ENCODE measurements at places on chromosomes 1 and 21.

- no peak for DNase-seq
Observed at GRCh38 chr1:167438171-167439138, 79.9 kb downstream of the CD247 start.

DNA sequence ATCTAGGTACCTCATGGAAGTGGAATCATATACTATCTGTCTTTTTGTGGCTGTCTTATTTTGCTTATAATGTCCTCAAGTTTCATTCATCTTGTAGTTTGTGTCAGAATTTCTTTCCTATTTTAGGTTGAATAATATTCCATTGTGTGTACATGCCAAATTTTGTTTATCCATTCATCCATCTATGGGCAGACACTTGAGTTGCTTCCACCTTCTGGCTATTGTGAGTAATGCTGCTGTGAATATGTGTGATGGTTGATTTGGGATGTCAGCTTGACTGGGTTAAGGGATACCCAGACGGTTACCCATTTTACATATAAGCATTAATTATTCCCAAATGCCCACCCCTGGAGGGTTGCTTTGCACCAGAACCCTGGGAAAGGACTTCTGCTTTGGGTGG, 477.5 kb downstream of the PTPRU start:
- DNase-seq: no peak

- DNase-seq: no peak
Observed at GRCh38 chr1:23483321-23484252, at the start of gene ASAP3. TSS of gene ASAP3 (minus strand) at chr1:23484179. CDS start at chr1:23484133, 46 bp downstream.

- DNase-seq: no peak
Observed at GRCh38 chr1:99551812-99552614, 93.9 kb upstream of the PALMD start.

DNA sequence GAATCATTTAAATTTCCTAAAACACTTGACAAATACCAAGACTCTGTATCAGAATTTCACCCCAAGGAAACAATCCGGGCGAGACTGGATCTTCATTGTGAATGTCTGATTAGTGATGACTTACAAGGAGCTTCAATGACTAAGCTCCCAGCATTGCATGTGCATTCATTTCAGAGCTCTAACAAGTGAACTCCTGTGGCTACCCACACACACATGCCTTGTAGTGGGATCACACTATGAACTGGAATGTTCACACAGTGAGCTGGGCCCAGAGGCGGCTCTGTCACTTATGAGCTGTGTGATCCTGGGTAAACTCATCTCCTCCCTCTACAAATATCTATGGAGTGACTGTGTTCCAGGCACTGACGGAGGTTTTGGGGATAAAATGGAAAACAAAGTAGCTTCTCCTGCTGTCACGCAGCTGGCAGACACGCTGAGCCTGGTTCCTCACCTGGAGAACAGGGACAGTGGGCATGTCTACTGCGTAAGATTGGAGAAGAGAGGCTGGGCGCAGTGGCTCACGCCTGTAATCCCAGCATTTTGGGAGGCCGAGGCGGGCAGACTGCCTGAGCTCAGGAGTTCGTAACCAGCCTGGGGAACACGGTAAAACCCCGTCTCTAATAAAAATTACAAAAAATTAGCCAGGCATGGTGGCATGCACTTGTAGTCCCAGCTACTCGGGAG, 56.9 kb downstream of the CLSTN1 start:
- DNase-seq: no peak

DNA sequence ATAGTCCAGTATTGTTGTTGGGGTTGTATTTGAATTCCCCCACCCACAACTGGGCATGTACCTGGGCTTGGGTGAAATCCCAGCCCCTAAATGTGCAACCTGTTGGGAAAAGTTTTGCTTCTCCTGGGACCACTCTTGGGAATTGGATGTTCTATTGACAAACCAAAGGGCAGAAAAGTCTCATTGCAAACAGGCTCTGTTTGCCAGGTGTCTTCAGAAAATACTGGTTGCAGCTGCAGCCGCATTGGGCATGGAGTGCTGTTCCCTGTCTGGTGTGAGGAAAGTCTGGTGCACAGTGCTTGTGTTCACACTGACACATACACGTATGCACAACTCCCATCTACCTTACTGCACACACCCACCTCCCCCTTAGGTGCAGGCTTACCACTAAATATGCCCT, 12.1 kb downstream of the PTPRU start:
- DNase-seq: no peak

GRCh38 chr21:46144464-46145070, 10.8 kb downstream of the FTCD start:
- no peak for DNase-seq

- no peak for DNase-seq
Observed at GRCh38 chr1:7536891-7537591, 234.1 kb upstream of the VAMP3 start.

- no peak for DNase-seq
Observed at GRCh38 chr1:62723883-62724282, 35.7 kb upstream of the DOCK7 start.

GRCh38 chr1:221458447-221459156, 283.3 kb downstream of the DUSP10 start:
- DNase-seq: no peak

GRCh38 chr1:12460911-12461621, 156.9 kb downstream of the DHRS3 start:
- DNase-seq: no peak

DNA sequence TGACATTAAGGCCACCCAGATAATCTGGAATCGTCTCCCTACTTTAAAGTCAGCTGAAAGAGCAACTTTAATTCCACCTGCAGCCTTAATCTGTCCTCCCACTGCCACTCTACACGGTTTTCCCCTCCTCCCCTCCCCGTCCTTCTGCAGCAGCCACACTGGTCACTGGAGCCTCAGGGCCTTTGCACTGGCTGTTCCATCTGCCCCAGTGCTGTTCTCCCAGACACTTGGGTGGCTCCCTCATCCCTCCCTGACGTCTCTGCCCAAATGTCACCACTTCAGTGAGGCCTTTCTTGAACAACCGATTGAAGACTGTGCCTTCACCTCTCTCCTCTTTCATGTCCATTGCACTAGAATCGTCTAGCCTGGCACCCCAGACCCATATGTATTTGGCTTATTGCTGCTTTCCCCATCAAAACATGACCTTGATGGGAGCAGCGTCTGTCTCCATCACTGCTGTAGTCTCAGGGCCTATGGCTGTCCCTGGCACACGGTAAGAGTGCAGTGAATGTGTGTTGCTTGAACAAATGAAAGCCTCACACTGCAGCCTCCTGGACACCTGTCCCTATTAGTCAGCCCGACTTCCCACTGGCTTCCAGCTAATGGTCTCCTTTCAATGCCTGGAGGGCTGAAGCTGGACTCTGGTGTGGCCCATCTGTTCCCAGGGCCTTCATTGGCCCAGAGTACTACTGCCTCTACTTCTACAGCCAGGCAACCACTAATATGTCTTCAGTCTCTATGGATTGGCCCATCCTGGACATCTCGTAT, 10.6 kb upstream of the PRDM16 start:
- no peak for DNase-seq

DNA sequence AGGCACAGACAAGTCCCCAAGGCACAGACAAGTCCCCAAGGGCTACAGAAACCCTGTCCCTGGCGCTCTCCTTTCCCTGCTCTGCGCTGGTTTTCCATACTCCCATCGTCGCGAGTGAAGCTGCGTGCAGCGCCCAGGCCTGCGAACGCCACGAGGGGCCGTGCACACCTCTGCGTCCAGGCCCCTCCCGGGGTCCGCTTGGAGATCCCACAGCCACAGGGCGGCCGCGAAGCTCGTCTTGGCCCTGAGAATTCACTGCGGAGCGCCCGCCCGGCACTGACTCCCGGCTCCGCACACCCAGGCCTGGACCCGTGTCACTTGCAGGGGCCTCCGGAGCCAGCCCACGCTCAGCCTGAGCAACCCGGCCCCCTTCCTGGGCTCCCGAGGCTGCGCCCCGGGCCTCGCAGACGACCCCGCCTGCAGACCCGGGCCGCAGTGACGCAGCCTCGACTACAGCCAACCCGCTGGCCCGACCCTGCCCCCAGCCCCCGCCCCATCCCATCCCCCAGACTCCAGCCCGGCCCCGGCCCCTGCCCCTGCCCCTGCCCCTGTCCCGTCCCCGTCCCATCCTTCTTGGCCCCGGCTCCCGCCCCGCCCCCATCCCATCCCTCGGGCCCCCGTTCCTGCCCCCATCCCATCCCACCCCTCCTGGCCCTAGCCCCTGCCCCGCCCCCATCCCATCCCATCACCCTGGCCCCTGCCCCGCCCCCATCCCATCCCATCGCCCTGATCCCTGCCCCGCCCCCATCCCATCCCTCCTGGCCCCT, 841 bp downstream of the POFUT2 start:
- DNase-seq: no peak

GRCh38 chr1:42974767-42975437, 16.2 kb upstream of the SLC2A1 start:
- DNase-seq: no peak
